Psoas muscle (tissue), 8 donors: ENCODE measurements at places on chromosomes 7 and 10. TPM values are rescaled to one million over a fixed set of nuclear protein-coding genes. Genes with fewer than 3 reads are reported as not detected.

SORCS3 gene
- total RNA-seq = not detected

DNA sequence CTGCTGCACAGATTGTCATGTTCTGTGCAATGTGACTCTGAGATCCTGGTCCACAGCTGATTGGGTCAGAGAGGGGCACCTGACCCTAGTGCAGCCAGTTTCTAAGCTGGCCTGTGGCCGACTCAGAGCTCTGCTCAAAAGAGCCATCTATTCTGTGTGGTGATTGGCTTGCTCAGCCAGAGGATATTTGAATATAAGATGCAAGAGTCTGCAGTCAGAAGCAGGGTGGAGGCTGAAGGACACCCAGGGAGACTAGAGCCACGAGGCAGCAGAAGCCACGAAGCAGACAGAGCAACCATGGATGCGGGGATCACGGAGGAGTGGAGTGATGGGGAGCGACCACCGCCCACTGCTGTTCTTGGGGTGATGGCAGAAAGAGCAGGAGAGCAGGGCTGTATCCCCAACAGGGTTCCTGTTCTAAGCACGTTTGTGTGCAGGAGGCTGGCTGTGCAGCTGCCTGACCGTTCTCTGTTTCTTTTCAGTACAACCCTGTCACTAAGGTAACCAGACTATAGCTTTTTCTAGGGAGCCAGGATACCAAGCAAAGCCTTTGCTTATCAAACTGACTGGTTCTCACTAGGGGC lies 19.5 kb upstream of the RHEB start:
- no peak overlapping the region for H3K4me3 ChIP-seq
- no peaks in the 10 kb centered on the region for H3K36me3 ChIP-seq
- H3K27ac ChIP-seq = no peak overlapping the region
- no peaks in the 10 kb centered on the region for H3K27me3 ChIP-seq

POP7 gene
- total RNA-seq = 36.4 TPM

C10orf53 gene
- not detected for total RNA-seq

- H3K4me1 ChIP-seq = no peaks in the 10 kb centered on the region
- H3K36me3 ChIP-seq = no peaks in the 10 kb centered on the region
- no peaks in the 10 kb centered on the region for H3K27me3 ChIP-seq
- no peak overlapping the region for H3K27ac ChIP-seq
- no peak for DNase-seq
Measured at GRCh38 chr7:71846160-71846559, 566.0 kb downstream of the CALN1 start.

DNA sequence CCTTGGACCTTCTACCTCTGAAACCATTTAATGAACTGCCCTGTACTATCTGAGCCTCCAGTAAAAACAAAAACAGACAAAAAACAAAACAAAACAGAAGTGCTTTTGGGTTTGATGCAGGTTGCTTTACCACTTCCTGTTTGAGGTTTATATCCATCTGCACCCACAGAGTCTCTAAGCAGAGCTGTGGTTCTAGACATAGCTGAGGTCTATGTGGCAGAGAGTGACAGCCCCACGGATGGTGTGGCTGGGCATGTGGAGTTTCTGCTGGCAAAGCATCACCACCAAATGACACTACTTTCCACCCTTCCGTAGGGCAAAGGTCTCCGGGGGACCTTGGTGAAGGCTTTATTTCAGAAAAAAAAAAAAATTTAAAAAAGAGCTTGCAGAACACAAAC lies 754.2 kb downstream of the GRID1 start:
- H3K27ac ChIP-seq = no peak overlapping the region
- DNase-seq = no peak
- H3K4me1 ChIP-seq = no peaks in the 10 kb centered on the region
- H3K27me3 ChIP-seq = no peaks in the 10 kb centered on the region

DNA sequence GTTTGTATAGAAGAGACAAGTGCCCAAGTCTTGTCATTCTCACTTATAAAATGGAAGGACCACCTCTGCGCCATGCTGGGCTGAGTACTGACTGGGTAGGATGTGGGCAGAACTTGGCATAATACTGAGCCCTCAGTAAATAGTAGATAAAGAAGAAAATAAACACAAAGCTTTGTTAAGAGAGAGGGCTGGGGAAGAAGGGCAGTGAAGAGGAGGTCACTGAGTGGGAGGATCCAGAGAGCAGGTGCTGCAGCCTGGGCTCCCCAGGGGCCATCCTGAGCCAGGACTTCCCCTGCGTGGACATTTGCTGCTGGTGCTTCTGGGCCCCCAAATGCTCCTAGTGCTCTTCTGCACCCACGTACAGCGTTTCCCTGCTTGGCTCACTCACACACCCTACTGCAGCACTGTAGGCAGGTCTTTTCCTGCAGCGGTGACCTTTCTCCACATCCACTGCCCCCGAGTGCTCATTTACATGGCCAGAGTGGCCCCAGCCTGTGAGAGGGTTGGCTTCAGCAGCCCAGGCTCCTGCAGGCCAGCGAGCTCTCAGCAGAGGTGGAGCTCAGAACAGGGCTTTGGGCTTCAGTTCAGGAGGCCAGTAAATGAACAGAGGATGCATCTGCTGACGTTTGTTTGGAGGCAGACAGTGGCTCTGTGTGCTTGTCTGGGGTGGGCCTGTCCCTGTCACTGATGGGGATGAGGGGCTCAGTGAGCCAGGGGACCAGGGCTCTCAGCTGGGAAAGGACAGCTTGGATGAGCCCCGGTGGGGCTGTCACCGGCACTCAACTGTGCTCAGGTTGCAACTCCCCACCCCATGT lies 164.6 kb downstream of the ADARB2 start:
- H3K36me3 ChIP-seq = no peaks in the 10 kb centered on the region
- no peaks in the 10 kb centered on the region for H3K4me1 ChIP-seq
- no peak overlapping the region for H3K4me3 ChIP-seq

TCF7L2 gene
- 8.5 TPM for total RNA-seq
